Pancreas (tissue), 10 donors: ENCODE measurements at places on chromosomes 11 and 22. TPM values are rescaled to one million over a fixed set of nuclear protein-coding genes. Genes with fewer than 3 reads are reported as not detected.

DNA sequence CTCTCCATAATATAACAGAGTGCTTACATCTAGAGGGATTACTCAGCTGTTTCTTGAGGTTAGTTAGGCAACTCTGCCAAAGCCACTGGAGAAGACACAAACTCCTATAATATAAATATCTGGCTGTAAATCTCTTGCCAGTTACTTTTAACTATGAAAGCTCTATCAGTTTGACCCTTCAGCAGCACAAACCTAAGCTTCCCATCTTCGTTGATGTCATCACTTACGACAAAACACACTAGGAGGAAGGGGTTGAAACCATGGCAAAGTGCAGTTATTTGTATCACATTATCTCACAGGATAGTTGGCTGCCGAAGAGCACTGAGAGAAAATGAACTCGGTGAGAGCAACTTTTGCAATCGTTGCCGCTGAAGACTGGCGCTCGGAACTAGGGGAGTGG lies 922.1 kb downstream of the OPCML start:
- no peaks in the 10 kb centered on the region for H3K4me1 ChIP-seq
- DNase-seq, result no peak
- no peak overlapping the region for H3K27ac ChIP-seq
- peaks cover 4% of the 10 kb centered on the region for H3K27me3 ChIP-seq
- no peaks in the 10 kb centered on the region for H3K36me3 ChIP-seq

DNA sequence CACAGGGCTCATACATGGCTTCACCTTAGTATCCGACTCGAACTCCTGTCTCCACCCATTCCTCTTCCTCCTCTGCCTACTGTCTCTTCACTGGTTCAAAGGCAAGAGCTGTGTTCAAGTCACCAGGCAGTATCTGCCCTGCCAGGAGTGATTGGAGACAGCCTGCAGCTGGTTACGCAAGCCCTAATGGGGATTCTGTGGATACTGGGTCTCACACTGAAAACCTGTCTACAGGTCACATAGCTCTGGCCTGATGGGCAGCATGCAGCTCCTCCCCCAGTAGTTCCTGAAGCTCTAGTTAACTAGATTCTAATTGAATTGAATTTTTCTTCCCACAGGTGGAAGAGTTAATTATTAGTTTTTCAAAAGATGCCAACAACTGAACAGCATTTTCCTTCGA lies 332.2 kb downstream of the TMEM135 start:
- no peaks in the 10 kb centered on the region for H3K27me3 ChIP-seq
- no peaks in the 10 kb centered on the region for H3K4me1 ChIP-seq
- DNase-seq, result no peak
- H3K4me3 ChIP-seq, result no peak overlapping the region
- H3K27ac ChIP-seq, result no peak overlapping the region
- no peaks in the 10 kb centered on the region for H3K36me3 ChIP-seq

DNA sequence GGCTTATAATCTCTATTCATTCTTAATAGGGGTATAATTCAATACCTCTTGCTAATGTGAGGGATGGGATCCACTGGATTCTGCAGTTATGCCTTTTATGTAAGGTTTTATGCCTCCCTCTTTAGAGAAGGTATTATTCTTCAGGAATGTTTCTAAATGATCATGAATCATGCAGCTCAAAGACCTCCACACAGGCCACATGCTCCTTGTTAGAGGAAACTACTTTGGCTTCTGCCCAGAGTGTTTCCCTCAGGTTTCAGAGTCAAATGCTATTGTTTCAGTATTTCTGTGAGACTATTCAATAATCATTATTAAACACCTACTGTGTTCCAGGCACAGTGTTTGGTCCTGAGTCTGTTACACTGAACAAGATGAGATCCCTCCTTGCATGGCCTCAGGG lies 115.9 kb downstream of the RAB38 start:
- DNase-seq, result no peak
- no peaks in the 10 kb centered on the region for H3K4me1 ChIP-seq
- no peaks in the 10 kb centered on the region for H3K27me3 ChIP-seq
- H3K27ac ChIP-seq, result no peak overlapping the region
- no peak overlapping the region for H3K4me3 ChIP-seq

SAA2 gene
- total RNA-seq, result 0.59 TPM

ZNF215 gene
- 2.6 TPM for total RNA-seq
